Activated gamma-delta T cell (primary cell): ENCODE measurements at places on chromosomes 1 and 21.

DNA sequence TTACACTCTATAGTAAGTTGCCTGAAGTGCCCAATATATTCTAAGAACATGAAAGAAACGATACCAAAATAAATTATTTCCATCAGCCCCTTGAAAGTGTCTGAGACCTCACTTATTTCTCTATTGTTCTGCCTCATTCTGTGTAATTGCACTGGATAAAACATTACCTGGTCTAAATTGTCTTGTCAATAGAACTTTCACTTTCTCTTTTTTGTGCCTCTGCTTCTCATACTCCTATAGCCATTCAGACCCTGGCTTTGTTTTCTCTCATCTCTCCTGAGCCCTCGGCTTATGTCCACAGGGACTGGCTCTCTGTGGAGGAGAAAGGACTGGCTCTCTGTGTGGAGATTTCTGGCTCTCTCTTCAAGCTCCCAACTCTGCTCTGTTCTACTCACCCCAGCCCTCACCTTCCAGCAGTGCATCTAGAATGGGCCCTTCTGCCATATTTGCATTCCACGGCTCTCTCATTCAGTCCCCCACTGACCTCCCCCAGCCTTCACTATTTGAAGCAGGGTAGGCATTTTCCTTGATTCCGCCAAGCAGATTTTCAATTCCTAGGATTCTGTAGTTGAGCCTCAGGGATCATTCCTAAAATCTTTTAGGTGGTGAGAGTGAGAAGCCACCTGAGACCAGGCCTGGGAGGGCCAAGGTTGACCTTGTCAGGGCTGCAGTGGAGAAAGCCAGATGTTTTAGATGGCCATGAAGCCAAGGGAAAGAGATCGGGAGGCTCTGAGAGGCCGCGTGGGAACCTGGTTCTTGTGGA is 15.9 kb upstream of the GALNT2 start:
- DNase-seq = no peak

GRCh38 chr1:107894605-107895004 is 70.4 kb downstream of the VAV3 start:
- no peak for DNase-seq

- no peak for DNase-seq
These were observed 24.5 kb upstream of the PALMD start for GRCh38 chr1:99621340-99621901.

- DNase-seq = no peak
These were observed 2.0 kb upstream of the C21orf91 start for GRCh38 chr21:17821121-17821520.

DNA sequence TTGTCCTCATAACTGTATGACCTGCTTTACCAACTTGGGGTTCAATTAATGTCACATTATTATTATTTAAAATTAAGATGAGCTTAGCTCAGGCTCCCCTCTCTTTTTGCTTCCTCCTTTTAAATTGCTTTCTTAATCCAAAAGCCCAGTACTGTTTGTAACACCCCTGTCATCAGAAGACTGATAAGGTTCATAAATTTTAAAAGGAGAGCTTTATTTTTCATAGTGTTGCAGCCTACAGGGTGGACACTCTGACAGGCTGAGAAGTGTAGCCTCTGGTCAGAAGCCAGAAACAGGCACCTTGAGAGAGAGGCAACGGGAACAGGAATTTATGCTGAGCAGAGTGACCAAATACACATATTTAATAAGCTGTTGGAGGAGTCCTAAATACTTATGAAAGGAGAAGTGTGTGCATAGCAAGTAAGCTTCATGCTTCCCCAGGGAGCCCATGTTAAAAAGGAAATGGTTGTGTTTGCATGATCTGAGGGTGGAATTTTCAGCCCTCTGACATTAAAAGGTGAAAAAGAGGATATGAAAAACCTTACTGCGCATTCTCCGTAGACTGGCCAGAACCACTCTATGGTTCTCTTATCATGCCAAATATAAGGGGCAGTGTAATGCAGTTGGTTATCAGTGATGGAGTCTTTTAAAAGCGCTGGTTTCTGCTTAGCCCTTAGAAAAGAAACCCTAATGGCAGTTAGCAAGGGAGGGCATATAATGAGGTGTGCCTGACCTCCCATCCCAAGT is 30.5 kb upstream of the FGGY start:
- no peak for DNase-seq
